ENCODE measurements at places on chromosomes 3 and 15. TPM values are rescaled to one million over a fixed set of nuclear protein-coding genes. Genes with fewer than 3 reads are reported as not detected.

The PPARG gene
- total RNA-seq = 23.6 TPM

The GXYLT2 gene
- total RNA-seq = 10.2 TPM

The IMPG2 gene
- 0.11 TPM for total RNA-seq

The ATP13A4 gene
- total RNA-seq = 0.11 TPM

The IQGAP1 gene
- 39.4 TPM for total RNA-seq

The IQCF6 gene
- total RNA-seq = not detected

The KAT2B gene
- total RNA-seq = 117 TPM

The CCDC39 gene
- not detected for total RNA-seq

The GOLGA8Q gene
- total RNA-seq = 1.4 TPM

The MKRN3 gene
- 0.38 TPM for total RNA-seq

The PRICKLE2 gene
- total RNA-seq = 5.9 TPM

The REC114 gene
- total RNA-seq = 1.00 TPM

The SMCO1 gene
- 89.9 TPM for total RNA-seq

The EPHA3 gene
- 3.5 TPM for total RNA-seq

- DNase-seq = no peak
Observed at GRCh38 chr15:31503256-31503655, 176.6 kb downstream of the KLF13 start.

DNA sequence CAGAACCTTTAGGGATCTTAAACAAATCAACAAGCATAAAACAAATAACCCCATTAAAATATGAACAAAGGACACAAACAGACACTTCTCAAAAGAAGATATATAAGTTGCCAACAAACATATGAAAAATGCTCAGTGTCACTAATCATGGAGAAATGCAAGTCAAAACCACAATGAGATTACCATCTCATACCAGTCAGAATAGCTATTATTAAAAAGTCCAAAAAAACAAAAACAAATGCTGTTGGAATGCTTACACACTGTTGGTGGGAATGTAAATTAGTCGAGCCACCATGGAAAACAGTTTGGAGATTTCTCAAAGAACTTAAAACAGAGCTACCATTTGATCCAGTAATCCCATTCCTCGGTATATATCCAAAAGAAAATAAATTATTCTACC lies 423.6 kb downstream of the OTOL1 start:
- DNase-seq = no peak

GRCh38 chr3:33317963-33318709 lies 40.9 kb downstream of the FBXL2 start:
- DNase-seq = no peak

DNA sequence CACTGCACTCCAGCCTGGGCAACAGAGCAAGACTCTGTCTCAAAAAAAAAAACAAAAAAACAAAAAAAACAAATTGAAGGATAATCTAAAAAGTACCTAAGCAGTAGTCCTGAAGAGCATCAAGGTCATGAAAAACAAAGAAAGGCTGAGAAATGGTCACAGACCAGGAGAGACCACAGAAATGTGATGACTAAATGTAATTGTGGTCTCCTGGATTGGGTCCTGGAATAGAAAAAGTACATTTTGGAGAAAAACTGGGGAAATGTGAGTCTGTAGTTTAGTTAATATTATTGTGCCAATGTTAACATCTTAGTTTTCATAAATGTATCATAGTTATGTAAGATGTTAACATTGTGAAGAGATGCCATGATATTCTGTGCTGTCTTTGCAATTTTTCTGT lies 267.5 kb upstream of the NR2E3 start:
- DNase-seq = no peak

- DNase-seq = no peak
Observed at GRCh38 chr15:60999771-61000170, 229.3 kb downstream of the RORA start.

DNA sequence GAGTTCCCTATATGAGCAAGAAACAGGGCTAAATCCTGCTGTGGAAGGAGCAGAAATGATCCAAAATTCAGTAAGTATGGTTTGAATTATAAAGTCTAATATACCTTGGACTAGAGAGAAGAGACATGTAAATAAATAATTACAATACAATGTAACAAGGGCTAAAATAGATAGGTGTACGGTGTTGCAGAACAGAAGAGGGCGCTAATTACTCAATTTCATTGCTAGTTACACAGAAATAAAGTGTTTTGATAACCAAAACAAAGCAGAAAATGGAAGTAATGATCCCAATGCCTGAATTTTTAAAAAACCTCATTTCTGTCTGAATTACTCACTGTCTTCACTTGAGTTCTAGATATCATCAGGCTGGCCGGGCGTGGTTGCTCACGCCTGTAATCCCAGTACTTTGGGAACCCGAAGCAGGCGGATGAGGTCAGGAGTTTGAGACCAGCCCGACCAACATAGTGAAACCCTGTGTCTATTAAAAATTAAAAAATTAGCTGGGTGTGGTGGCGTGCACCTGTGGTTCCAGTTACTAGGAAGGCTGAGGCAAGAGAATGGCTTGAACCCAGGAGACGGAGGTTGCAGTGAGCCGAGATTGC lies 8.3 kb upstream of the PLCH1 start:
- DNase-seq = no peak

- no peak for DNase-seq
Observed at GRCh38 chr3:138375447-138375846, 27.1 kb downstream of the MRAS start.

GRCh38 chr3:129592381-129593131 lies 13.9 kb downstream of the PLXND1 start:
- peak; percentile 89 for DNase-seq

DNA sequence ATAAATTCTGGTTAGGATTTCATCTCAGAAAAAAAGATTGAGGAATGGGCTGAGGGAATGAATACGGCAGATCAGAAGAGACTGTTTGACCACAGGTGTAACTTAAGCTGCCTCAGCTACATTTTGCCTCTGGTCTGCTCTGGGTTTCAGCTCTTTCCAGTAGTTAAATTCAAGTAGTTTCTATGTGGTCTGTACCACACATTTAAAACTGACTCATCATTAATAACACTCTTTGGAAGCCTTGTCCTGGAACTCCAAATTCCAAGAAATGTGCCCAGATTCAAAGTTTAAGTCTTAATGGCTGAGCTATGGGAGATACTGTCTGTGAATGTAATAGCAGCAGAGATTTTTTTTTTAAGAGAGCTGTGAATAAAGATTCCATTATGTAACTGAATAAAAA lies 133.1 kb upstream of the IGSF10 start:
- no peak for DNase-seq

- no peak for DNase-seq
Observed at GRCh38 chr15:82900511-82901060, 51.9 kb downstream of the HOMER2 start.

GRCh38 chr15:68414206-68414555 lies 17.8 kb downstream of the ITGA11 start:
- DNase-seq = no peak

GRCh38 chr15:38714309-38715072 lies 149.9 kb upstream of the RASGRP1 start:
- no peak for DNase-seq

- no peak for DNase-seq
Observed at GRCh38 chr15:33454996-33455395, 144.2 kb downstream of the RYR3 start.

GRCh38 chr3:48410205-48411040 lies 19.5 kb downstream of the PLXNB1 start:
- no peak for DNase-seq

DNA sequence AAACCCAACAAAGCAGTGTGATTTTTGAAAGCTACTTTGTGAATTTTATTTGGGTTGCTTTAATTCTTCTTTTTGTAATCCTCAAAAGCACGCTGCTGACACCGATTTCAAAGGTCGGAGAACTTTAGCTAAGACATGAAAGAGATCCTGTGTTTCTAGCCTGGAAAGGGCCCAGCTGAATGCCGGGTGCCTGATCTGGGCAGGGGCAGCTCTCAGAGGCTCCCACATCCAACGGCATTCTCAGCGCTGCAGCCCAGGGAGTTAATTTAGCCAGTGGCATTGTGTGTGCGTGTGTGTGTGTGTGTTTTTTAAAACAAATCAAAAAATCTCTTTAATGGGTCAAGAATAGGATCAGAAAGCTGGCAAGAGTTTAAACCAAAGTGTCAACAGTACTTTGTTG lies 6.6 kb downstream of the RBP1 start:
- no peak for DNase-seq

- DNase-seq = no peak
Observed at GRCh38 chr3:46454209-46454595, 10.5 kb downstream of the LTF start.

DNA sequence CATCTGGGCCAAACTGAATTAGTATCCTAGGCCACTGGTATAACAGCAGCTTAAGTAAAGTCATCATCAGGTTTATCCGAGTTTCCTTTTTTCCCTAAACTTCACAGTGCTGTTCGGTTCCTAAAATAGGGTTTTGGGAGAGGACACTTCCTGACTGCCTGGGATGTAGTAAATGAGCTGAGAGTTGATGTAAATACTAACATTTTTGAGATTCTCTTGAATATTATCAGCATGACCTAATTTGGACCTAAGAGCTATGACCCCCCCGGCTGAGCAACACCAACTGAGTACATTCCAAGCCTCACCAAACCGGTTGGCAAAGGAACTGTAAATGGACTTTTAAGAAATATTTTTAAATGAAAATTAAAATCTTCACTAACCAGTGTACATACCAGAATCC lies 78.8 kb downstream of the IL5RA start:
- DNase-seq = no peak

DNA sequence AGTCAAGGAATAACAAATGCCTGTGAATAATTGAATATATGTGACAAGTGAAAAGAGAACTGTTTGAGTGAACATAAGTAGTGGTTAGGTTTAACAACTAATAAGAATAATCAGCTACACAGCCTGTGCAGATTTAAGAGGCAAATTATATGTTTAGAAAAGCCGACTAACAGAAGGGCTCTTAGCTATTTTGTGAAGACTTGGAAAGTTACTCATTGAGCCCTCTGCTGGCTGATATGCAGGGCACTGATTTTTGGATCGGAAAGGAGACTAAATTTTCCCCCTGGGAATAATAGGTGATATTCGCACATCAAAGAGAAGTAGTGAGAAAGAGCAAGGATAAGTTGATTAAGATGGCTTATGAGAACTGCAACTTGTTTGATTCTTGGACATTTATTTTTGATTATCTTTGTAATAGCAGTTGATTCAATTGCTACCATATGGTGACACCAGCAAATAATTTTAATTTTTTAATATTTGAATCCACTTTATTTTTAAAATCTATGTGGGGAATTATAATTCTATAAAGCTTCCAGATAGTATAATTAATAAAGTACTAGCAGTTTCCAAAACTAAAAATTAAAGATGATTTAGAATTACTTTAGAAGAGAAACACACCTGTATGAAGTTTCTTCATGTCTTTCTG lies 156.2 kb downstream of the NLGN1 start:
- no peak for DNase-seq

DNA sequence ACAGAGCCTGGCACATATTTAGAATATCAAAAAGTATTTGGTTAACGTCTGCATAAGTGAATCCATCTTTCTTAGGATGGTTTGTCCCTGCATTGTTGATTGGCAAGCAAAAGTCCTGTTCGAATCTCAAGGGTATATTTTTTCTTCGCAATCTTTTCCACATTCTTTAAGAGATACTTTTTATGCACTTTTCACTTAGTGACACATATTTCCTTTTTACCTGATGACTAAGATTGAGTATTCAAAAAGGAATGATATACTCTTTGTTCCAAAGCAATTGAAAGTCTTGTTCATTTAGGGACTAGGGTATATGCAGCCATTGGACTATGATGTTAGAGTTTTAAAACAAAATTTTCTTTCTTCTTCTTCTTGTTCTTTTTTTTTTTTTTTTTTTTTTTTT lies 349.9 kb downstream of the NLGN1 start:
- no peak for DNase-seq

DNA sequence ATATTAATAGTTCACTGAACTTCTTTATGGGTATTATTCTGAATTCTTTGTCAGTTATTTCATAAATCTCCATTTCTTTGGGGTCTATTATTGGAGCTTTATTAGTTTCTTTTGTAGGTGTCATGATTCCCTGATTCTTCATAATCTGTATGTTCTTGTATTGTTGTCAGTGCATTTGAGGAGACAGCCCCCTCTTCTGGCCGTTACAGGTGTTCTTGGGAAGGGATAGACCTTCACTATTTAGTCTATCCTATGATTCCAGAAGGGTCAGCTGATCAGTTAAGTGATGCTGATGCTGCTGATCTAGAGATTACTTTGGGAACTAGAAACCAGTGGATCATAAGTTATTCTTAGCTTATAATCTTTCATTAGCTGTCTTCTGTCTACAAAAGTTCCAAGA lies 34.9 kb downstream of the TMEM39A start:
- no peak for DNase-seq

GRCh38 chr15:101156509-101157159 lies 95.2 kb downstream of the CHSY1 start:
- DNase-seq = no peak

All from Right ventricle myocardium superior (tissue), 1 donor.